ENCODE measurements at places on chromosomes 1 and 21.

DNA sequence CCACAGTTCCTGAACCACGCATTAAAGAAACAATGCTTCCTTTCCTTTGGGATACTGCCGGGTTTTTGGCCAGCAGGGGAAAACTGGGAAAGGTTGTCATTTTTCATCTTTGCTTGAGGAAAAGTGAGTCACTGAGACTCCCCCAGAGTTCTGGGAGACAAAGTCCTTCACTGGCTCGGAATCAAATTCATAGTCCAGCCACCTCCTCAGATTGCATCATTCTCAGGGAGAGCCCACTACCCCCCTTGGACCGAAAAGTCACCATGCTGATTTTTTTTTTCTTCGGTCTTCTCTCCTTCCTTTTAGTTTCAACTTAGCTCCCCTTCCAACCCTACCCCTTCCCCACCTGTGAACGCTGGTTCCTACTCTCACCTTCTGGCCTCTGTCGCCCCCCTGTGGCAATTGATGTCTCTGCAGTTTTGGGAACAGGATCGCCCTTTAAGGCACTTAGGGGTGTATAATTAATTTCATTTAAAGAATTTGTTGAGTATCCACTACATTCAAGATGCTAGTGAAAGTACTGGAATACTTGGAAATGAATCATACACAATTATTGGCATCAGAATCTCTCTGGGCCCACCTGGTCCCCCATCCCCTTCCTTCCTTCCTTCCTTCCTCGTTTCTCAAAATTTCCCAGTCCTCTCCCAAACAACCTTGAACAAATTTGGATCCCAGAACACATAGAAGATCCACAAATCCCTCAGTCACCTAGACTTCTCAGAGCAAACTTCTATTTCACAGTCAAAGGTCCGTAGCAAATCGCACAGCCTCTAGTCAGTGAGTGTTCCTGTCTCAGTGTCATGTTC is 6.9 kb downstream of the ACKR1 start:
- no peak for DNase-seq

DNA sequence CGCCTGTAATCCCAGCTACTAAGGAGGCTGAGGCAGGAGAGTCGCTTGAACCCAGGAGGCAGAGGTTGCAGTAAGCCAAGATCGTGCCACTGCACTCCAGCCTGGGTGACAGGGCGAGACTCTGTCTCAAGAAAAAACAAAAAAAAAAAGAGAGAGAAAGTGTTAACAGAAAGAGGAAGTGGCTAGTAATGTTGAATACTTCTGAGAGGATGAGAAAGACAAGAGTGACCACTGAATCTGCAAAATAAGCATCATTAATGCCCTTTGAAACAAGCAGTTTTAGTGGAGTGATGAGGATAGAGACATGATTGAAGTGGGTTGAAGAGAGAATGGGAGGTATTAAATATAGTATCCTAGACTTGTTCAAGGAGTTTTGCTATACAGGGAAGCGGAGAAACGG is 11.7 kb downstream of the MPZ start:
- DNase-seq = no peak

GRCh38 chr1:170725326-170725725 is 61.4 kb downstream of the PRRX1 start:
- no peak for DNase-seq

- no peak for DNase-seq
Measured at GRCh38 chr1:226711976-226712741, 26.9 kb downstream of the ITPKB start.

- DNase-seq = no peak
Measured at GRCh38 chr1:52659851-52660596, 27.1 kb downstream of the SHISAL2A start.

DNA sequence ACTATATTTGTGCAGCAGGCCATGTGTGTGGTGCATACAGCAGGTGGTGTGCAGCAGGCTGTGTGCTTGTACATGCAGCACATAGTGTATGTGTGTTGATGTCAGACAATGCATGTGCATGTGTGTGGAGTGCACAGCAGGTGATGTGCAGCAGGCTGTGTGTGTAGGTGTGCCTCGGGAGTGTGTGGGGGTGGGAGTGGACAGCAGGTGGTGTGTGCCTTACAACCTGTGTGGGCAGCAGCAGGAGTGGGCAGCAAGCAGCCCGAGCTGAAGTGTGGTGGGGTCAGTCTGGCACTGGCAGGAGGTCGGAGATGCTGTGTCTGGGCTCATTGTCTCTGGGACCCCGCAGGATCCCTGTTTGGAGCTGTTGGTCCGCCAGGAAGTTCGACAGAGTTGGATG is 29.6 kb downstream of the PTPRF start:
- no peak for DNase-seq

GRCh38 chr1:179929955-179930798 is 24.4 kb upstream of the CEP350 start:
- no peak for DNase-seq

- DNase-seq = no peak
Measured at GRCh38 chr21:37358397-37358796, 8.2 kb upstream of the DYRK1A start.

- no peak for DNase-seq
Measured at GRCh38 chr21:21385404-21385803, 387.2 kb downstream of the NCAM2 start.

DNA sequence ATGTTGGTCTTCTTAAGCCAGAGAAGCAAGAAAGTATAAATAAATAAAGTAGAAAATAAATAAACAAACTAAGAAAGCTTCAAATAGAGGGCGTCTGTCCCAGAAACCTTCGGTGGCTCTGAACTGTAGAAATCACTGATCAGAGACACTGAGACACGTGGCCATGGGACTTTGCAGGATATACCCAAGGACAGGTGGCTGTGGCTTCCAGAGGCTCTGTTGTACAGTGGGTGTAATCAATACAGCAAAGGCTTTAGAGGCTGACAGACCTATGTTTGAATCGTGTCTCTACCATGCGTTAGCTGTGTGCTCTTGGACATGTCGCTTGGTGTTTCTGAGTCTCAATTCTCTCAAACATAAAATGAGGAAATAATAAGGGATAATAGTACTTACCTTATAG is 41.0 kb upstream of the EPS15 start:
- no peak for DNase-seq

GRCh38 chr1:12372180-12372579 is 142.3 kb downstream of the VPS13D start:
- DNase-seq = no peak

DNA sequence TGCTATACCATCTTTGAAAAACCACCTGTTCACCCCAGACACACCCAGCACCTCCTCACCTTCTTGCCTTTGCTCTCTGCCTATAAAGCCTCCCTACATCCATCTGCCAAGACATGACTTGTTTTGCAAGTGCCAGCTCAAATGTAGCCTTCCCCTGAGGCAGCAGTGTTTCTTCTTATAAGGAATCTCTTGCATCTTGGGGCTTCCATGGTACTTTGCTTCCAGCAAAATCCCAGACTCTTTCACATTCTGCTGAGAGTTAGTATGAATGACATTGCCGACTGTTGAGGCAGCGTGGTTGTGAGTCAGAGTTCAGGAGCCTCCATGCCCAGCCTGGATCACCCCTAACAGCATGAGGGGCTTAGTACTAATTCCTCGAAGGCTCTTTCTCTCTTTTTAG is 217.4 kb upstream of the RUNX1 start:
- DNase-seq = no peak

GRCh38 chr1:196584696-196585095 is 23.5 kb downstream of the KCNT2 start:
- no peak for DNase-seq

DNA sequence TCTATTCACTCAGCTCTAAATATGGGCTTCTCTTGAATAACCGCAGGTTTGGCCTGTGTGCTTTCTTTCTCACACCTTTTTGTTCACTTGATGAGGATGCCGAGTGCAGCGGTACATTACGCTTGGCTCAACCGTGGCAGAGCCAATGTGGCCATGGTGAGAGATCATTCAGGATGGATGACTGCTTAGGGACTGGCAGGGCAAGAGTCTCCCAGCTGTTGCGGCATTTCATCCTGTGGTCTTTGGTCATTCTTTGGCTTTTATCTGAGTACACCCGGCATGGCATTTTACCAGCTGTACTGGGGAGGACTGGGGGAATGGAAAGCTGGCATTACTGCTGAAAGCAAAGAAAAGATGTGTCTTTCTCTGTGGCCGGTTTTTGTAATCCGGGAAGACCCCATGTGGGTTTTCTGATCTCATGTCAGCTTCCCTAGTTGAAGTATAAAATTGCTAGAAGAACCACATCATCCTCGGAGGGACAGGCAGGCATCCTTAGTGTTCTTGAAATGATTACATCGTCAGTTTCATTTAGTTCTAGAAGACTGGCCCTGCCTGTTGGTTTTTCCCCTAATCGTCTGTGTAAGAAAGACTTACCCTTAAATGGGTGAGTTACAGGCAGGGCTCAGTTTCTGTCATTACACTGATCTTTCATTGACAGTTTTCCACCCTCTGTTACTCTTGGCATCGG is 15.1 kb downstream of the PCP4 start:
- DNase-seq = no peak

DNA sequence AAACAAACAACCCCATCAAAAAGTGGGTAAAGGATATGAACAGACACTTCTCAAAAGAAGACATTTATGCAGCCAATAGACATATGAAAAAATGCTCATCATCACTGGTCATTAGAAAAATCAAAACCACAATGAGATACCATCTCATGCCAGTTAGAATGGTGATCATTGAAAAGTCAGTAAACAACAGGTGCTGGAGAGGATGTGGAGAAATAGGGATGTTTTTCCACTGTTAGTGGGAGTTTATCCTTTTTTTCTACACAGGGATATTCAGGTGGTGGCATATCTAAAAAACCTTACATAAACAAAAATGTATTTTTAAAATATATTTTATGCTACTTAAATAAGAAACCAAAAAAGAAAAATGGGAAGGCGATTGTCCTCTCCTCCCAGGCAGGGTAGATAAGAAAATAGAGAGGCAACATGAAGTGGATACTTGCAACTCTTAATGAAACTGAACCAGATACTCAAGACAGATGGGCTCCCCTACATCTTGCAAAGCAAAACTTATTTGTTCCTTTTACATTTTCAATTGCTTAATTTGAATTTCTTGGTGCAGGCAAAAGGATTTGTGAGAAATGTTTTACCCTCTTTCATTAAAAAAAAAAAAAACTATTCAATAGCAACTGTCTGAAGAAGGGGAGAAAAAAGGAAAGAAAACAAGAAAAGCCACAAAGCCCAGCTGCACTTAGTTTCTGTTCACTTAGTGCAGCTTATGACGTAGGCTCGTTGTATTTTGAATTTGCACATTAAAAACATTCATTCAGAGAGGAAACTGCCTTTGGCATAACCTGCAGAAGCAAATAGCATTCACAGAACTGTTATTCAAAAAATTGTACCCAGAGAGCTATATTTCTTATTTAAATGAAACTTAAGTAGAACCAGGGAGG is 36.9 kb upstream of the RGS1 start:
- no peak for DNase-seq

DNA sequence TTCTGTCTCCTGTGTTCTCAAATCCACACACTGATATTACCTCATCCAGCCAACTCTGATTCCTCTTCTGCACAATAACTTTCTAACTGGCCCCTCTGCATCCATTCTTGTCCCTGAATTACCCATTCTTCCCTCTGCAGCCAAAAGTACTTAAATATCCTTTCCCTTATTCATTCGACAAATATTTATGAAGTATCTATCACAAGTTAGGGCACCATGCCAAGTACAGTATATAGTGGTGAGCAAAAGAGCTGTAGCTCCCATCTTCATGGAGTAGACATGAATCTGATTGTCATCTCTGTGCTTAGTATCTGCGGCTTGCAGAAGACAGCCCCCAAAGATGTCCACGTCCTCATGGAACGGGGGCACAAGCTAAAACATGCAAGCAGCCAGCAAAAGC is 316.8 kb downstream of the SETD4 start:
- DNase-seq = no peak

DNA sequence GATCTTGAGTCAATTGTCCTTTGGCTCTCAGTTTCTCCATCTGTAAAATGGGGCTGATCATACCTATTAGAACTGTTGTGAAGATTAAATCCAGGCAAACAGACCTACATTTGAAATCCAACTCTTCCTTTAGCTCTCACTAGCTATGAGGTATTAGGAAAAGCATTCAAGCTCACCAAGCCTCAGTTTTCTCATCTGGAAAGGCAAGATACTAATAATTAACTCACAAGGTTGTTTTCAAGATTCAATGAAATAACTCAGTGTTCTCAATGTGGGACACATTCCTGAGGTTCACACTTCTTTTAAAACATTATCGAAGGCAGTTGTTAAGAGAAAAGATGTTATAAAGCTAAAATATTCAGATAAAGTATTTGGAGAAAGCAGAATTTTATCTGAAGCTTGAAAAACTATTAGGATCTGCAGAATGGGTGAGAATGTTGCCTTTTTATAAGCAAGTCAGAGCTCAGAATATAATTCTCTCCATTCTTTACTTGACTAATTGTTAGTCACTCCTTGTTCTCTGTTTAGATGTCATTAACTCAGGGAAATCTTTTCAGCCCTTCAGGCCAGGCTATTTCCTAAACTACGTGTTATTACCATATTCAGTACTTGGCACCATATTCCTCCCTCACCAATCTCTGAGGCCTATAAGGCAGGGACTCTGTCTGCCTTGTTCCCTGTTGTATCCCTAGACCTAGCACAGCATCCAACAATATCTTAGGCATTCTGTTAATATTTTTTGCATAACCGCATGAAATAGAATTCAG is 72.0 kb upstream of the VAV3 start:
- DNase-seq = no peak

- DNase-seq = no peak
Measured at GRCh38 chr1:157400766-157401165, 151.5 kb downstream of the FCRL5 start.

- no peak for DNase-seq
Measured at GRCh38 chr21:43611598-43612369, 47.5 kb downstream of the HSF2BP start.

DNA sequence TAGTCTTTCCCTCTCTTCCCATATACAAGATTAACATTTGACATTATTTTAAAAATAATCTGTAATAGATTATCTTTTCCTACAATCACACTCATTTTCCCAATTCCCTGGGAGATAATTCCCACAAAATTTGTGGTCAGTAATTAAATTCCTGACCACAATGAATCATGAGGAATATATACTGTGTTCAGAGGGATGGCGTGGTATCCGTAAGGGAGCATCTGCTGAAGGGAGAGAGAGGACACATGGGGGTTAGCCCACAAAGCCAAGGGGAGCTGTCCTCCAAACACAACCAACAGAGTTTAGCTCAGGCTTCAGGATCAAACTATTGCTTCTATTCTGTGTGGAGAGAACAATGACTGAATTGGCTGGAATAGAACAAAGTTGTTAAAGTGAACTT is 57.1 kb upstream of the PPP2R5A start:
- DNase-seq = no peak

DNA sequence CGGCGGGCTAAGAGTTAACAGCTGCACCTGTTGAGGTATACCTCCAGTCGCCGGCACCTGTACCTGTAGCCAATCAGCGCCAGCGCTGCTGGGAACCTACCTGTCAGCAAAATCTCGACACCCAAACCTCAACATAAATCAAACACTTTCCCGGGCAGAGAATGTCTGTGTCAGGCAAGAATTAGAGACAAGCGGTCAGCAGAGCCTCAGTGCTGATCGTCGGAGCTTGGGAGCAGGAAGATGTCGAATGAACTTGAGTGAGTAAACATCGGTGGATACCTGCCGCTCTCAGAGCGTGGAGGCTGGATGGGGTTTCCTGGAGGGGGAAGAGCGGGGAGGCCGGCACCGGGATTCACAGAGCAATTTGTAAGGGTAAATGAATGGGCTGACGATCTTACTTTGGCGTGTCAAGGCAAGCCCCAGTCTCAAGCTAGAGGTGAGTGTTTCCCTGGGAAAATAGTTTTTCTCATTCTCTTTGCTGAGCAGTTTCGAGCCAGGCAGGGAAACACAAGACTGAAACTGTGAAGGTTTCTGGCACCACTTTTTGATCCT is at the start of gene GRHL3:
Gene GRHL3, plus strand, starts transcription at position 46 of the 552 bp plus-strand sequence. Its CDS starts 195 bp downstream, at position 241.
- no peak for DNase-seq
